Stimulated activated CD4-positive, alpha-beta T cell treated with anti-CD3 and anti-CD28 coated beads, TNF-alpha, amount 100 ng/mL, for 24 hours (primary cell): ENCODE measurements at places on chromosomes 5 and 9.

DNA sequence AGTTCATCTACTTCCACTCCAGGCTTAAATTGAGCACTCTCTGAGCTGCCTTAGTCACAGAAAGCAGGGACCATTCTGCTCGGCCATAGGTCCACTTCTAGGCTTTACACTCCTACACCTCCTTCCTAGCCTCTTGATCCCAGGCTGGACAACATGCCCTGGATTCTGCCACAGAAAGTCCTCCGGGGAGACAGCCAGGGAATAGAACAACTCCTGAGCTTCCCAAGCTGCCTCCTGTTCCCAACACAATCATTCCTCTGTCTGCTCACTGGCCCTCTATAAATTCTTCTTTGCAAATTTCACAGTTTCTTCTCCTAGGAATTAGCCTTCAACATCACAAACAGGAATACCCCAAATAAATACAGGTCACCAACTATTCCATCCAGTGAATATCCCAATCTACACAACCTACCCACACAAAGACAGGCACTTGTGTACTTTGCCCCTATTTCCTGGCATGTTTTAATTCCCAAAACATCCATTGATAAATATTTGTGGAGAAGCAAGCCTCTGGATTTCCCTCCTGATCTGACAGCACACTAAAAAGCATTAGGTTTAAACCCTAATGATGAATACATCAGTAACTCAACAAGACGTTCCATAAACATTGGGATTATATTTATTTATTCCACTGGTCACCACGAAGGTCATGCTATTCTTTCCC is 125.5 kb downstream of the ENC1 start:
- DNase-seq, result no peak

- no peak for DNase-seq
Measured at GRCh38 chr5:59758566-59758965, 135.0 kb downstream of the PDE4D start.

GRCh38 chr9:7554699-7555098 is 244.9 kb downstream of the DMAC1 start:
- no peak for DNase-seq

DNA sequence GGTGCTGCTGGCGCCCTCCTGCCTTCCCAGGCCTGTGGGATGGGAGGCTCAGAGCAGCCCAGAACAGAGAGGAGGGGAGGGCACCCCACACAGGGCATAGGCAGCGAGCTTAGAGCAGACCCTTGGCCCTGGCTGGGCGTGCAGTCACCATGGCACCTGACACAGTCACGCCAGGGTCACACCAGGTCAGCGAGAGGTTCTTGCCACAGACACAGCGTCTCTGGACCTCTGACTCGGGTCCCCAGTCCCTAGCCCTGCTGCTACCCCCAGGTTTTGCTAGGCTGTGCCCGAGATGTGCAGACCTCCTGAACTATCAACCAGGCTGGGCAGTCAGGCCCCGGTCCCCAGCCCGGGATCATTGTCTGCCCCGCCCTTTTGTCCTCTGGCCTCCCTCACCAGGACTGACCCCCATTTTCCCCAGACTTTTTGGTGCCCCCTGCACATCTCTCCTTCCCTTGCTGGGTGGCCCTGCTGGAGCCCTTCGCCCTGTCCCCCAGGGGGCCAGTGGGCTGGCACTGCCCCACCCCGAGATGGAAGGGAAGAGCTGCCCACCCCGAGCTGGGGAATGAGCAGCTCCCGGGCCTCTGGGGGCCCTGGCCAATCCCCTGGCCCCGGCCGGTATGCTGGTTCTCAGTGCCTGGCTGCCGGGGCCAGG is 24.5 kb upstream of the NOTCH1 start:
- no peak for DNase-seq

DNA sequence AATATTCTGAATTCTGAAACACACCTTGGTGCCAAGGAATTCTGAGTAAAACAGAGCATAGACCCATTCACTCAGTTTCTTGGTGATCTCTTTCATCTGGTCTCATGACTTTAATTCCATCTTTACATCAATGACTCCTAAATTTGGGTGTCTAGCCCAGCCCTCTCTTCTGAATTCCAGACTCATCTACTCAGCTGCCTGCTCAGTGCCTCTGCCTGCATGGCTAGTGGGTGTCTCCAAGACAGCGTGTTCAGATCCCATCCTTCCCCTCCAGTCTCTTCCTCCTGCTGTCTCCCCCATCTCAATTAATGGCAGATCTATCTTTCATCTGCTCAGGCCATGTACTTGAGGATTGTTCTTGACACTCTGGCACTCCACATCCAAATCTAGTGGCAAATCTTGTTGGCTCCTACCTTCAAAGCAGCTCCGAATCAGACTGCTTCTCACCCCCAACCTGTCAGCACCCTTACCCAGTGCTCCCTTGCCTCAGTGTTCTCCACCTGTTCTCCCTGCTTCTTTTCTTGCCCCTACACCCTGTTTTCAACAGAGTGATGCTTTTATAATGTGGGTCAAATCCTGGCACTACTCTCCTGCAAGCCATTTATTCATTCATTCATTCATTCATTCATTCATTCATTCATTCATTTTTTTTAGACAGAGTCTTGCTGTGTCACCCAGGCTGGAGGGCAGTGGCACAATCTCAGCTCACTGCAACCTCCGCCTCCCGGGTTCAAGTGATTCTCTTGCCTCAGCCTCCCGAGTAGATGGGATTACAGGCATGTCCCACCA is 5.3 kb downstream of the CAVIN4 start:
- no peak for DNase-seq

GRCh38 chr9:124077915-124078572 is 66.5 kb downstream of the LHX2 start:
- no peak for DNase-seq

GRCh38 chr5:91243286-91243685 is 139.8 kb downstream of the ARRDC3 start:
- no peak for DNase-seq

- DNase-seq, result peak; percentile 79
Measured at GRCh38 chr5:40688127-40688761, 8.5 kb downstream of the PTGER4 start.

DNA sequence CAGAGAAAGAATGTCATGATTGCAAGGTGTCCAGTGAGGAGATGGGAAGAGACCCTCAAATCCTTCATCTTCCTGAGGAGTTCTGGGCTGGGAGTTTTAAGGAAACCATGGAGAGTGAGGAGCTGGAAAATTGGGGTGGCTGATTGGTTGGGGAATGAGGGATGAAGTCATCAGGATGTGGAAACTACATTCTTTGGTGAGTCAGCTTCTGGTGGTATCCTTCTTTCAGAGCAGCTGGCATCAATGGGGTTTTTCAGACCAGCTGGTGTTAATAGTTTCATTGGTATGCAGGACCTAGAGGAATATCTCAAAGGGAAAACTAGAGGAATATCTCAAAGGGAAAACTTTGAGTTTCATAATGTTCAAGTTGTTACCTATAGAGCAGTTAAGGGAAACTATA is 45.2 kb downstream of the RNF180 start:
- no peak for DNase-seq

DNA sequence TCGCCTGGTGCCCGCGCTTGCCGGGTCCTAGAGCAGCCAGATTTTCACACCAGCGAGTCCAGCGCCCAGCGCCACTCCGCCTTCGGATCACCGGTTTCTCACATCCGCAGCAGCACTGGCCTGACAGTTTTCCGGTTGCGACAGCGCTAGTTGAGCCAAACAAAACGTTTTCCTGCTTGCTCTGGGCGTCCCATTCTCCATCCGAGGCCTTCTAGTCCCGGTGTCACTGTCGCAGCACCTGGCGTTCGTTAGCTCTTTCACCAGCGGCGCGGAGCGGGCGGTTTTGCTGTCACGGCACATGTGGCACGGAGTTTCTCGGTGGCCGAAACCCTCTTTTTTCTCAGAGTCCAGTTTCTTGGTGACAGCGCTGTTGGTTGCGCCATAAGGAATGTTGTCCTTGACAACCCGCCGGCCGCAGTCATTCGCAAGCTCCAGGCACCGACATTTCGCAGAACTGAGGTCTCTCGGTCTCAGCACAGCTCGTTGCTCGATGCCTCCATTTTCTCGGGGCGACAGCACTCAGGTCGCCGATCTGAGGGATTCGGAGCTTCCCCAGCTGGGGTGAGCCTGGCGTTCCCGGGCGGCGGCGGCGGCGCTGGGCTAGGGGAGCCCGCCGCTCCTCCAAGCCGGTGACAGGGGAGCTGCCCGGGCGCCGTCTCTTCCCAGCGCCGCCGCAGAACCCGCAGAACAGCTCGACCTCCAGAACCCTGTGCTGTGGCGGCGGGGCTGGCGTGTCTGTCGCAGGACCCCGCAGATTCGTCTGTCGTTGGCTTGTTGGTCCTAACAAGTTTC is 47.8 kb downstream of the ANXA2R start:
- no peak for DNase-seq

DNA sequence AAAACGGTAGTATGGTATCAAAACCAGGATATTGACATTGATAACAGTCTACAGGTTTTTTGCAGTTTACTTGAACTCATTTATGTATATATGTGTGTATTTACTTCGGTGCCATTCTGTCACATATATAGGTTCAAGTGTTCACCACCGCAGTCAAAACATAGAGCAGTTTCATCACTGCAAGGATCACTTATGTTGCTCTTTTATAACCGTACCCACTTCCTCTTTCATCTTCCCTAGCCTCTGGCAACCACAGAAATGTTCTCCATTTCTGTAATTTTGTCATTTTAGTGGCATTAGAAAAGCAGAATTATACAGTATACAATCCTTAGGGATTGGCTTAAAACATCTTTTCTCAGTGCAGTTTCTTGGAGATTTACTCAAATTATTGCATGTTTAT is 90.3 kb downstream of the SH3GL2 start:
- DNase-seq, result no peak

DNA sequence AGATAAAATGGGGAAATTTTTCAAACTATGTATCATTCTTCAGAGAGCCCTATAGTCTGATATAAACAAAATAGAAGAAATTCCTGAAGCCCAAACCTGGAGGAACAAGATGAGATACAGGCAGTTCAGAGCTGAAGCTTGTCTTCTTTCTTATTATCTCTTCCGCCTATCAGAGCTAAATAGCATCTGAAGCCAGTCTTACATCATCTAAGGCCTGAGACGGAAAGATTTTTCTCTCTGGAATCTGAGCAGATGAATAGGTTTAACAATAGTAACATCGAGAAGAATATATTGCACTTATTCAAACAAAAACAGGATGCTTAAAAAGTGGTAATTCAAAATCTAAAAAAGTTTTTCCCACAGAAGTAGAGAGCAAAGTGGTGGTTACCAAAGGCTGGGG is 59.8 kb downstream of the LPAR1 start:
- DNase-seq, result no peak
